Naive thymus-derived CD8-positive, alpha-beta T cell (primary cell): ENCODE measurements at places on chromosomes 7 and 10. TPM values are rescaled to one million over a fixed set of nuclear protein-coding genes. Genes with fewer than 3 reads are reported as not detected.

The ADAM22 gene
- total RNA-seq, result 7.8 TPM

The CTNNA3 gene
- total RNA-seq, result not detected

The PTPRN2 gene
- total RNA-seq, result 0.99 TPM

The TLX1 gene
- total RNA-seq, result not detected

The EGFR gene
- not detected for total RNA-seq

The MYO3A gene
- total RNA-seq, result not detected

The DLG5 gene
- total RNA-seq, result 0.55 TPM

The CACNB2 gene
- total RNA-seq, result not detected

The OR9A2 gene
- not detected for total RNA-seq

The TDRD1 gene
- 0.18 TPM for total RNA-seq

The ZNF680 gene
- total RNA-seq, result 22.9 TPM

The SPDYE11 gene
- not detected for total RNA-seq

The ACBD7 gene
- total RNA-seq, result not detected

The MGMT gene
- total RNA-seq, result 23.4 TPM

The GTPBP10 gene
- total RNA-seq, result 54.2 TPM

The PPP1R3A gene
- not detected for total RNA-seq

The TACC2 gene
- not detected for total RNA-seq

The CARD11 gene
- total RNA-seq, result 109 TPM

The MAGI2 gene
- 0.65 TPM for total RNA-seq

The FAM25A gene
- total RNA-seq, result not detected

The PPP1R9A gene
- 0.14 TPM for total RNA-seq

The SORCS1 gene
- total RNA-seq, result not detected

The ATRNL1 gene
- total RNA-seq, result not detected

The A1CF gene
- total RNA-seq, result not detected

The SPAM1 gene
- not detected for total RNA-seq

The MBL2 gene
- total RNA-seq, result not detected

The C10orf53 gene
- total RNA-seq, result not detected

The KIFBP gene
- total RNA-seq, result 15.6 TPM

The TMEM26 gene
- total RNA-seq, result not detected

The PLEKHA1 gene
- total RNA-seq, result 78.0 TPM

The CCDC6 gene
- 22.7 TPM for total RNA-seq

The AGMO gene
- total RNA-seq, result not detected

The SKIDA1 gene
- total RNA-seq, result 0.08 TPM

The NEUROG3 gene
- total RNA-seq, result not detected

The BMPER gene
- not detected for total RNA-seq

The BTAF1 gene
- 81.6 TPM for total RNA-seq

The CYTH3 gene
- total RNA-seq, result 8.6 TPM

The FXYD4 gene
- total RNA-seq, result not detected

The MUC12 gene
- not detected for total RNA-seq

The MCU gene
- 9.9 TPM for total RNA-seq

The ESYT2 gene
- total RNA-seq, result 101 TPM

The PNLIPRP3 gene
- total RNA-seq, result not detected

The ATOH7 gene
- not detected for total RNA-seq

The PAPOLB gene
- not detected for total RNA-seq

The EBLN1 gene
- total RNA-seq, result not detected

The MRC1 gene
- 1.3 TPM for total RNA-seq

The DLX5 gene
- total RNA-seq, result not detected
